Stimulated activated CD8-positive, alpha-beta memory T cell treated with anti-CD3 and anti-CD28 coated beads, Interleukin-15, amount 100 ng/mL, for 1 hour (primary cell): ENCODE measurements at places on chromosomes 3 and 15.

- DNase-seq = no peak
Observed at GRCh38 chr3:12593473-12593872, 36.6 kb downstream of the MKRN2 start.

DNA sequence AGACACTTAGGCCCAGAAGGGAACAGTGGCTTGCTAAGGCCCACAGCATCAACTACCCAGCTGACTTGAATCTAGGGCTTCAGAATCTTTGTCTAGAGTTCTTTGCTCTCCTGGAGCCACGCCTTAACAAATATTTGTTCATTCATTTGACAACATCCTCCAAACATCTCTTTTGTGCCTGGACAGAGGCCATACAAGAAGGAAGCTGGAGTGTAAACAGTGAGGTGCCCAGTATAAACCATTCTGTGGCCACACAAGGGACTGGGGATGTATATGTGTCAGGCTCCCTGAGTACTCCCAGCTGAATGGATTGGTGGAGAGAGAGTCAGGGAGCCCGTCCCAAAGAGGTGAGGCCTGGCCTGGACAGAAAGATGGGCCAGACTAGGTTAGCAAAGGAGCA lies 3.4 kb downstream of the CIB2 start:
- no peak for DNase-seq

- no peak for DNase-seq
Observed at GRCh38 chr15:73922186-73923151, 3.8 kb upstream of the LOXL1 start.

DNA sequence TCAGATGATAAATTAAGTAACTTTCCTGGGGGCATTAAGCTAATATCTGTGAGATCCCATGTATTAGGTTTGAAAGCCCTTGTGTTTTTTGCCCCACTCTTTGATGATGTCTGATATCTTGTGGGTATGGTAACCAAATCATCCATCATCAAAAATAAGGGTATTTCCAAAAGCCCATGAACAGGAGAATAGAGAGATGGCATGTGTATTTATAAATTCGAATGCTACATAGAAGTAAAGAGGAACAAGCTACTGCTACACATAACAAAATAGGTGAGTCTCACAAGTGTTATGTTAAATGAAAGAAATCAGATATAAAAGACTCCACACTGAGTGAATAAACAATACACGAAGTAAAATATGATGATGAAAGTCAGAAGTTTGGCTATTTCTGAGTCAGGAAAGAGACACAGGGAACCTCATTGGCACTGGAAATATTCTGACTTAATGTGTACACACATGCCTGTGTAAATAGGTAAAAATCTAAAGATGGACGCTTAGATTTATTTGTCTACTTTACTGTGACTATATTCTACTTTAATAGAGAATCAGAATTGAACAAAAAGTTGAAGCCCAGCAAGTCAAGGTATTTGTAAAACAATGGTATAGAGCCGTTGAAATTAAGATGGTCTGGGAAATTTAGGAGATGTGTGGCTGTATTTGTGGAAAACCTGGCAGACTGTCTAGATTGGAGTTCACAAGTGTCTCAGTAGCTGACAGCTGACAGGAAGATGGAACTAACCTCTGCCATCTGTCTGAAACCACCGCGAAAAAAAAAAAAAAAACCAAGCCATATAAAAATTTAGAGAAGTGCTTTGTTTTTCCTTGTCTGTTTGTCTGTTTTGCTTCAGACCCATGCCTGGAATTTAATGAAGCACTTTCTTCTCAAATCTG lies 111.0 kb upstream of the TGFBR2 start:
- DNase-seq = no peak

DNA sequence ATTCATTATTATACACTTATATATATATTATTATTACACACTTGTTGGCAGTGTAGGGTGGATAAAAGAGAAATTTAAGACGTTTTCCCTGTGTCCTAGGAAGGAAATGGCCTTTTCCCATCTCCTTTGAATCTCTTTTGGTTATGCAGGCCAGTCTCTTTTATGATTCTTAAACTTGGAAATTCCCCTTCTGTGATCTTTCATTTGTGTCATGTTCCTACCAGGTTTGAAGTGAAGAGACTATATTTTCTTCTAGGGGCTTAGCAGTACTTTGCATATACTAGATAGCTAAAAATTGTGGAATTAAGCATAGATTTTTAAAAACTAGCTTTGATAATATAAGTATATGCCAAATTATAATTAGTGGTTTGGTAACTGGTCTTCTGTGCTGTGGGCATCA lies 58.5 kb downstream of the BBX start:
- no peak for DNase-seq

- no peak for DNase-seq
Observed at GRCh38 chr15:54550954-54551353, 572.7 kb downstream of the UNC13C start.

GRCh38 chr15:71508081-71508682 lies 302.2 kb upstream of the NR2E3 start:
- DNase-seq = no peak

- no peak for DNase-seq
Observed at GRCh38 chr3:66803206-66803605, 194.9 kb upstream of the KBTBD8 start.

DNA sequence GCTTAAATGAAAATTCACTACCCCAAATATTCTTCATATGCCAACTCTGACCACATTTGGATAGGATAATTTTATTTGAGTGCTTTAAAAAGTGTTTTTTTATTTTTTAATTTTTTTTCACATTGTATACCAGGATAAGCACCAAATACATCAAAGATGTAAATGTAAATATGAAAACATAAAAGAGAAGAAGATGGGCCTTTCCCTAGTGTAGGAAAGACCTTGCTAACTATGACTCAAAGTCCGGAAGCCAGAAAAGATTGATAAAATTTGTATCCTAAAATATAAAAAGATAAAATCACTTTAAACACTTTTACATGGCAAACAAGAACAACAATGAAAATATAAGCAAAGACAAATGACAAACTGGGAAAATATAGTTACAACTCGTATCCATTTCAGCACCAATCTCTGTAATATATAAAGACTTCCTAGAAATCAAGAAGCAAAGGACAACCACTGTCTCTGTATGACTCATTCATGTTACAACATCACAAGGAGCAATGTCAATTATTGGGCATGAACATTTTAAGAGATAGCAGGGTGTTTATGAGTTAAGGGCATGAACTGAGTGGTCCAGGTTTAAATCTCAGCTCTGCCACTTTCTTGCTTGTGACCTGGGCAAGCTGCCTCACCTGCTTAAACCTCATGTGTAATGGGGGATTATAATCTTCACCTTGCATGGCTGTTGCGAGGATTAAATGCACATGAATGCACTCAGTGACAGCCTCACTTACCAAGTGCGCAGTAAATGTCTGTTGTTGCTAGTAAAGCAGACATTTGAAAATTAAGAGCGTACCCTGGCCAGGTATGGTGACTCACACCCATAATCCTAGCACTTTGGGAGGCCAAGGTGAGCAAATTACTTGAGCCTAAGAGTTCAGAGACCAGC lies 25.3 kb upstream of the ARHGEF3 start:
- DNase-seq = no peak

DNA sequence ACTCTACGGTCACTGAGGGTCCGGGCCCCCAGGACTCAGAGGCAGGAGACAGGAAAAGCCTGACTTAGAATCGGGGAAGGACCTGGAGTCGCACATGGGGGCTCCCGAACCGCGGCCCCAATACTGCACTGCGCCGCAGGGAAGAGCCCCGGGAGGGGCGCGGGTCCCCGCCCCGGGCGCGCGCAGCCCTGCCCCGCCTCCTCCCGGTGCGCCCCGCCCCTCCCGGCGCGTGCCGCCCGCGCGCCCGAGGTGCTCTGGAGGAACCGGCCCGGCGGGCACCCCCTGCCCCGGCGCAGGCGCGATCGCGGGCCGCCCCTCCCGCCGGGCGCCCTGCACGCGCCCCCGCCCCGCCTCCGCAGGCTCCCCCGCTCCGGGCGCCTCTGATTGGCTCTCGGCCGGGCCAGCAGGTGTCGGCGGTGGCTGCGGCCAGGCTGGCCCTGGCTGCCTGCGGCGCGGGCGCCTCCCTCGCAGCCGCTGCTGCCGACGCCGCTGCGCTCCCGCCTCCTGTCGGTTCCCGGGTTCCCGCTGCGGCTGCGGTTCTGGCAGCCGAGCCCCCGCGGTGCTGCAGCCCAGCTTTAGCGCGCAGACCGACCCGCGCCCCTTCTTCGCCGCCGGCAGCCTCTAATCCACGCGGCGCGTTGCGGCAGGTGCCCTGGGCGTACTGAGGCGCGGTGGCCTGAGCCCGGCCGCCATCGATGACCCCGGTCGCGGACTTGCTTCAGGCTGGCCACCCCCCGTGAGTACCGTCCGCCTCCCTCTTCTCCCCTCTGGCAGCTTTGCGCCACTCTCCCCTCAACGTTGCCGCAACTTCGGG lies at the start of gene MYRIP:
TSS of gene MYRIP (plus strand) at position 429 of the 814 bp plus-strand sequence. CDS start 91,208 bp downstream, outside the sequence.
- no peak for DNase-seq

GRCh38 chr15:39479911-39480310 lies 101.0 kb upstream of the THBS1 start:
- no peak for DNase-seq

- DNase-seq = no peak
Observed at GRCh38 chr3:95887114-95887513, 927.3 kb upstream of the EPHA6 start.

GRCh38 chr3:169083163-169083562 lies 580.3 kb downstream of the MECOM start:
- no peak for DNase-seq

- DNase-seq = no peak
Observed at GRCh38 chr3:117811786-117812185, 1102.2 kb downstream of the TUSC7 start.

DNA sequence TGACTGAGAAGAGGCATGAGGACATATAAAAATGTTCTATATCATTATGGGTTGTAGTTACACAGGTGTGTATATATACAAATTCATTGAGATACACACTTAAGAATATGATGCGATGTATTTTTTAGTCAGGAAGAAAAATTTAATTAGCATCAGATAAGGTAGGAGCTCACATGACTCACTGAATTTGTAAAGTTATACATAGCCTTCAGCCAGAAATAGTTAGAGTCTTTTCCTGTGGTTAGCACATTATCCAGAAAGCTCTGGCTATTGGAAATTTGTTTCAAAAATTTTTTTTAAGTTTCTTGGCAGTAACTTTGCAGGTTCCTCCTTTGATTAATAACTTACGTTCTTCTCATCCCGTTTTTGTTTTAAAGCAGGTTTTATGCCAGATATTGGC lies 88.6 kb downstream of the STT3B start:
- DNase-seq = no peak

- no peak for DNase-seq
Observed at GRCh38 chr15:45393851-45394250, 15.5 kb upstream of the GATM start.

- DNase-seq = no peak
Observed at GRCh38 chr15:98896802-98897732, 110.5 kb downstream of the PGPEP1L start.

GRCh38 chr3:107855710-107856109 lies 235.1 kb downstream of the CD47 start:
- no peak for DNase-seq

DNA sequence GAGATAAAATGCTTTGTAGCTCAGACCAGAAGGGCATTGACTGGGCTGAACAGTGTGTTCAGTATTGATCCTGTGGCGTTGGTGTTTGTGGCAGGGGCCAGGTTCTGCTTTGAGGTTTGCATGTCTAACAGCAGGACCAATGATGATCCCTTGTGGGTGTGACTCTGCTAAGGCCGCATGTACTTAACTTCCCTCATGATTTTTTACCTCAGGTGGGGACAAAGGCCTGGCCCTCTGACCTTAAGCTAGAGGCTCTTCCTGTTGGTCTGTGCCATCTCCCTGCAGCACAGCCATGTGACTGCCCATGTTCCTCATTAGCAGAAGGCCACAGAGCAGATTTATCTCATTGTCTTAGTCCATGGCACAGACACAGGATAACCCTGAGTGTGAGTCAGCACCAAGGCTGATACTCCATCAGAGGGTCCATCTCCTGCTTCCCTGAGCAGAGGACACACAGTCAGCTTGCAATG lies 34.3 kb upstream of the BSN start:
- DNase-seq = no peak

- DNase-seq = no peak
Observed at GRCh38 chr15:28885630-28886430, at the start of gene APBA2. TSS of gene APBA2 (plus strand) at chr15:28885974. CDS start at chr15:29053885, 167,911 bp downstream.

GRCh38 chr3:134315286-134316106 lies 58.8 kb downstream of the AMOTL2 start:
- no peak for DNase-seq

- no peak for DNase-seq
Observed at GRCh38 chr3:54717506-54717905, 210.4 kb downstream of the LRTM1 start.

- no peak for DNase-seq
Observed at GRCh38 chr3:147191795-147192385, 214.5 kb downstream of the ZIC4 start.

GRCh38 chr3:39971559-39972031 lies 162.2 kb downstream of the MYRIP start:
- no peak for DNase-seq

DNA sequence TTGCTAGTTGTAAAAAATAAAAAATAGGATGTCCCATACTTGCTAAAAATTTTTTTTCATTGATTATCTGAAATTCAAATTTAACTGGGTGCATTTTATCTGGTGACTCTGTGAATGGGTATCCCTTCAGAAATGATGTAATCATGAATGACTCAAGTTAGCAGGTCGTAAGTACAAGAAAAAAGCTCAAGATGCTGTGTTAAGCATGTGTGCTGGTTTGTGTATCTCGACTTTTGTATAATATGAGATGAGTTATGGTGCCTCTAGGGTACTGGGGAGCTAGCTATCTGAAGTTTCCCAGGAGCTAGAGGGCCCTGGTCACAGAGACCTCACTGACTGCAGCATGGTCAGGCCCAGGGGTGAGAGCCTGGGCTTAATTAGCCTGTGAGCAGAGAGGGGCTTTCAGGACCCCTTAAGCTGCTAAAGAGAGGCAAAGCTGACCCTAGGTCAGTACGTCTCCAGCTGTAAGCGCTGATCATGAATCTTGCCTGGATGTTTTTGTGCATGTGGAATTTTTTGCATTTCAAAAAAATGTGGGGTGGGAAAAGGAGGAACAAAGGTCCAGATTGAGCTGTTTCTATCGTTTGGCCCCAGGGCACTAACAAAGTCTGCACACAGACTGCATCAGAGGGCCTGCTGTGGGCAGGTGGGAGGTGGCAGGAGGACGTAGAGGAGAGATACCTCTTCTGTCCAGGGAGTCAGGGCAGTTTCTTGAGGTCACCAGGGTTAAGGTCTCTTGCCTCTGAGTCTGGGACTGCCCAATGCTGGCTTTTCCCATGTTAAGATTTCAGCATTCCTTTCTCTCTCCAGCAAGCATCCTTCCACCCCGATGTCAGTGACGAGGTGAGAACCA lies 233.2 kb upstream of the TPM1 start:
- DNase-seq = no peak

GRCh38 chr3:82999777-83000176 lies 1238.3 kb upstream of the GBE1 start:
- DNase-seq = no peak

- DNase-seq = no peak
Observed at GRCh38 chr3:162139841-162140240, 643.2 kb downstream of the OTOL1 start.

- no peak for DNase-seq
Observed at GRCh38 chr15:63991706-63992105, 54.6 kb downstream of the DAPK2 start.

- no peak for DNase-seq
Observed at GRCh38 chr3:130340766-130341165, 4.7 kb upstream of the COL6A5 start.
